ENCODE measurements at places on chromosomes 16 and 17. TPM values are rescaled to one million over a fixed set of nuclear protein-coding genes. Genes with fewer than 3 reads are reported as not detected.

The SALL1 gene
- not detected for total RNA-seq

The KRTAP4-9 gene
- total RNA-seq: not detected

The MBTD1 gene
- total RNA-seq: 39.4 TPM

The TP53TG3C gene
- total RNA-seq: not detected

The FBF1 gene
- total RNA-seq: 47.7 TPM

The HOXB7 gene
- total RNA-seq: not detected

The CLEC18B gene
- total RNA-seq: 4.2 TPM

DNA sequence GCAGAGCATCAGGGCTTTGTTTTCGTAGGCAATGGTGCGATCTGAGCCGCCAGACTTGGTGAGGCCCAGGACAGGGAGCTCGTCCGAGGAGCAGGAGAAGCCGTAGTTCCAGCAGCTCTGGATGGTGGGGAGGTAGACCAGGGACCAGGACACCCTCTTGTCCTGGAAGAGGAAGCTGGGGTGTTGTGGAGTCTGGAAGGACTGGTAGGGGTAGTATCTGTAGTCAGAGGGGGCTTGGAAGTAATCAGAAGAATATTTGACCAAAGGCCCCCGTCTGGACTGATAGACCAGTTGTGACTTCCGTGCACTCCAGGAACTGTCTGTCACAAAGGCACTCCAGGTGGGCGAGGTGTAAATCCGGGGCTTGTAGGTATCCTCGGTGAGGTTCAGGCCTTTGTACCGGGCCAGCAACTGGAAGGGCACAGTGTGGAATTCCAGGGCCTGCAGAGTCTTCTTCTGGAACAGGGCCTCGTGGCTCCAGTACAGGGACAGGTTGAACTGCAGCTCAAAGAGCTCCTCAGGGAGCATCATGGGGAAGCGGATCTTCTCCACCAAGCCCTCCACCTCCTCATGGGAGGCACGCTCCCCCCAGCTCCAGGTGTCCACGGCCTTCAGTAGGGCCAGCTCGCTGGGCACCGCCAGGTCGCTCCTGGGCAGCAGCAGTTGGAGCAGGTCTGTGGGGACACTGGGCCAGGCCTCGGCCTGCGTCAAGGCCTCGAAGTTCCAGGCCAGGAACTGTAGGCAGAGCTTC is 7.8 kb downstream of the LGALS3BP start:
- DNase-seq: no peak

- no peak for DNase-seq
Observed at GRCh38 chr17:77615703-77616253, 342.7 kb upstream of the TNRC6C start.

DNA sequence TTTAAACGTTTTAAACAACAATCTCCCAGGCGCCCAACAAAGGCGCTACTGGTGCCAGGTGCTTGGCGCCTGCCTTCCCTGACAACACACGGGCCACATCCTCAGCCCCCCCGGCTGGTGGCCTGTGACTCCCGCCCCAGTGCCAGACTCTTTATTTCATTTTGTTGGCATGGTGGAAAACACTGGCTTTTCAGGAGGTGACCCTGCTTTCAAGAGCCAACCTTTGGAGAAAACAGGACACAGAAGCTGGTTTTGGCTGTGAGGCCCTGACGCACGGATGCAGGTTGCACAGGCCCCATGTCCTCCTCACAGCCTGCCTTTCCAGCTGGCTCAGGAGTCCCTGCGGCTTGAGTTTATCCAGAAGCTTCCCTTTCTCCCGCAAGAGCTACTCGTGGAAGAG is 100.0 kb downstream of the METRNL start:
- DNase-seq: no peak

GRCh38 chr17:22410136-22410535 is 717.8 kb downstream of the KCNJ18 start:
- DNase-seq: no peak

- DNase-seq: no peak
Observed at GRCh38 chr16:79639576-79640311, 39.2 kb upstream of the MAF start.

DNA sequence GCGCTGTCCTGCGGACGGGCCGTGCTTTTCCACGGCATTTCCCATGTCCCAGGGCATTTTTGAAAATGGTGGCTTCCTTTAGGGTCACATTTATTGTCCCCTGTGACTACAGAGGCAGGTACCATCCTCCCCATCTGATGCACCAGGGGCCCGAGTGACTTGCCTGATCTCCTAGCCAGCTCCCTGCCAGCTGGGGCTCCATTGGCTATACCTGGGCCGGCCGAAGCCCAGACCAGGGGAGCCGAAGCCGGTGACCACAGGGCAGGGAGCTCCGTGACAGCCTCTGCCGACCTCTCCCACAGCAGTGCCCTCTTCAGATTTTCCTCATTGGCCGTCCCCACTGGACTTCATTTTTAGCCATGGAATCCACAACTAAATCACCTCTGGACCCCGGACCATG is 170.6 kb downstream of the RBFOX3 start:
- no peak for DNase-seq

DNA sequence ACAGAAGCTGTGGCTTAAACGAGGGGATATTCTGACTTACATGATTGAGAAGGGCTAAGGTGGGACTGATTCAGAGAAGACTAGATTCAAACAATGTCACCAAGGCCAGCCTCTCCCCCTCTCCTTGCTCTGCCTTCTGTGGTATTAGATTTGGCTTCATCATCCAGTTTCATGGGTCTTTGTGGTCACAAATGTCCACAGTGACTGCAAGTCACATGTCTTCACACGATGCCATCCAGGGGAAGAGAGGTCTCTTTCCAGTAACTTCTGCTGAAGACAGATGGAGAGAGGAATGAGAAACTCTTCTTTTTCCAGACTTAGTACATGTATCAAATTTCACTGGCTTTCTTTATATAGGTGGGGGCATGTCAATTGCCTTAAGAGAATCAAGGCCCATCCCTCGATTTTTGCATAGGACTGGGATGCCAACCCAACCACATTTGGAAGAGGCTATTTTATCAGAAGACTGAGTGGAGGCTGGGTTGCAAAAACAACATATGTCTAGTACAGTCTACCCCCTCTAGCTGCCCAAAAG is 57.3 kb upstream of the HNF1B start:
- no peak for DNase-seq

GRCh38 chr16:89084814-89085612 is 8.6 kb upstream of the ACSF3 start:
- no peak for DNase-seq

DNA sequence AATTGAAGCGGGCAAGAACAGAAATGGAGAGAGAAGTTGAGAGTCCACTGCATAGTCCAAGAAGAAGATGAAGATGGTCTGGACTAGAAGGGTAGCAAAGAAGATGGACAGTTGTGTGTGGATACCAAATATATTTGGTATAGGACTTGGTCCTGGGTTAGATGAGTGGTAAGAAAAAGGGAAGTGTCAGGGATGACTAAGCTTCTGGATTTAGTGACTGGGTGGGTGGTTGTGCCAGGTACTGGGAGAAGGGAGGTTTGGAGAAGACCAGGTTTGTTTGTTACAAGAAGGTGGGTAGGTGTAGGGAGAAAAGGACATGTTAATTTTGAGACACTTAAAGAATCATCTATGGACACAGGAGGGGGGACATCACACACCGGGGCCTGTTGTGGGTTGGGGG is 5.4 kb downstream of the VMP1 start:
- no peak for DNase-seq

DNA sequence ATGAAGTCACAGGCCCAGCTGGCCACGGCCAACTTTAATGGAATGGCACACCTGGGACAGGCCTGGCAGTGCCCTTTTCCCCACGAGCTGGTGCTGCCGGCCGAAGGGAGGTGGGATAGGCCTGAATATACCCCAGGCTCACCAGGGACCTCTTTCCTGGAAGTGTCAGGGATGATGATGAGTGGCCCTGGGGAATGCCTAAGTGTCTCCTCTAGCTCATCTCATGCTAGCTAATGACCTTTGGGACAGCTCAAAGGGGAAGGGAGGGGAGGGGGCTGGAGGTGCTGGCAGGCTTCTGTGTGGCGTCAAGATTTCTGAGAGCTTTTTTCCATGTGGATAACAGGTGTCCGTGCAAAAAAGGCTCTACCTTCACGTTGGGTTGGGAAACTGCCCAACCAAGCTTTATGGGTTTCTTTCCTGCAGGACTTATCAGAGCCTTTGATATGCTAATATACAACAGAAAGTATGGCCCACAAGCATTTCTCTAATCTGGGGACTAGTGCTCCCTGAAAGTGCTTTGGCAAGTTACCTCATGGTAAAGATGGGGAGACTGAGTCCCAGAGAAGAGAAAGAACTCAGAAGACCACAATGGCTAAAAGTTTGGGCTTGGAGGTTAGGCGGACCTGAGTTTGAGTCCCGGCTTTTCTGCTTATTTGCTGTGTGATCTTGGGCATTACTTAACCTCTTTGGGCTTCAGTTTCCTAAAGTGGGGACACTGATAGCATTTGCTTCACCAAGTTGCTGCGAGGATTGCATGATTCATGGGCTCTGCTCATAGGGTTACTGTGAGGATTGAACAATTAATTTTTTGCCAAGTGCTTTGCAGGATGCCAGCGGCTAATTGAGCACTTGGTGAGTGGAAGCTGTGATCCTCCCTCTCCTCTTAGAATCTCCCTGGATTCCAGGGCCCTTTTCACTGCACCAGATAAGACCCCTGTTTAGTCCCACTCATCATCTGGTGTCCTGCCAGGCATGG is 14.0 kb downstream of the ADGRG1 start:
- no peak for DNase-seq

DNA sequence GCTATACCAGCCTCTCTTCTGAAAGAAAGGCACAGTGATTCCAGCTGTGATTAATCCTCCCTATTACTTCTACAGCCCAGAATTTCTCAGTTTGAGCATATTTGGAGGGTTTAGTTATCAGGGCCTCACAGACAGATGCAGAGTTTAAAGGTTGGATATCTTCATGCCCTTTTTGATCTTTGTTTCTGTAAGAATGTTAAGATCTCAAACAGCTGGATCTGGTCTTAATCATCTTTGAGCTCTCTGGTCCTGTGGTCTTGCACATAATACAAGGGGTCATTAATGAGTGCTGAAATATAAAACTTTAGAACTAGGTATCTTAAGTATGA is 9.1 kb upstream of the ARL2BP start:
- DNase-seq: no peak

GRCh38 chr17:30290696-30291542 is 825 bp downstream of the BLMH start:
- DNase-seq: peak; percentile 19

DNA sequence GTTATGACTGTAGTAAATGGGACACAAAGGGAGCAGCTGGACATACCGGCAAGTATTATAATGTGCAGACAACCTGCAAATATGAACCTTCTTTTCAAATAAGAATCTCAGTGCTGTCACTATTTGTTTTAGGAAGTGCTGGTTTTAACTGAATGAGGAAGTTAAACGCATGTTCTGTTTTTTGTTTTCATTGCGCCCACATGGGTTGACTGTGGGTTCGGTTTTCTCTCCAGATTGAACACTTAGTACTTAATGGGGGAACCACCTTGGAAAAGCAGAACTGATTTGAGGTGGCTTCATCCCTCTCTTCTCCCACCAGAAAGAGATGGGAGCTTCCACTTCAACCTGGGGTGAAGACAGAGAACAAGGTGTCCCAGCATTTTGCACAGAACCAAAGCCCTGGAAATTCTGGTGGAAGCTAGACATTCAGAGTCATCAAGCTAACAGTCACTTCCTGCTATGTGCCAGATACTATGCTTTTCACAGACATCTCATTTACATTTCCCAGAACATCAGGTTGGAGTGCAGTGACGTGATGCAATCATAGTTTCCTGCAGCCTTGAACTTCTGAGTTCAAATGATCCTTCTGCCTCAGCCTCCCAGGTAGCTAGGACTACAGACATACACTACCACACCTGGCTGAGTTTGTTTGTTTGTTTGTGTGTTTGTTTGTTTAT is 149.8 kb downstream of the CDH13 start:
- no peak for DNase-seq

GRCh38 chr17:8466456-8466855 is 30.8 kb downstream of the NDEL1 start:
- DNase-seq: no peak

DNA sequence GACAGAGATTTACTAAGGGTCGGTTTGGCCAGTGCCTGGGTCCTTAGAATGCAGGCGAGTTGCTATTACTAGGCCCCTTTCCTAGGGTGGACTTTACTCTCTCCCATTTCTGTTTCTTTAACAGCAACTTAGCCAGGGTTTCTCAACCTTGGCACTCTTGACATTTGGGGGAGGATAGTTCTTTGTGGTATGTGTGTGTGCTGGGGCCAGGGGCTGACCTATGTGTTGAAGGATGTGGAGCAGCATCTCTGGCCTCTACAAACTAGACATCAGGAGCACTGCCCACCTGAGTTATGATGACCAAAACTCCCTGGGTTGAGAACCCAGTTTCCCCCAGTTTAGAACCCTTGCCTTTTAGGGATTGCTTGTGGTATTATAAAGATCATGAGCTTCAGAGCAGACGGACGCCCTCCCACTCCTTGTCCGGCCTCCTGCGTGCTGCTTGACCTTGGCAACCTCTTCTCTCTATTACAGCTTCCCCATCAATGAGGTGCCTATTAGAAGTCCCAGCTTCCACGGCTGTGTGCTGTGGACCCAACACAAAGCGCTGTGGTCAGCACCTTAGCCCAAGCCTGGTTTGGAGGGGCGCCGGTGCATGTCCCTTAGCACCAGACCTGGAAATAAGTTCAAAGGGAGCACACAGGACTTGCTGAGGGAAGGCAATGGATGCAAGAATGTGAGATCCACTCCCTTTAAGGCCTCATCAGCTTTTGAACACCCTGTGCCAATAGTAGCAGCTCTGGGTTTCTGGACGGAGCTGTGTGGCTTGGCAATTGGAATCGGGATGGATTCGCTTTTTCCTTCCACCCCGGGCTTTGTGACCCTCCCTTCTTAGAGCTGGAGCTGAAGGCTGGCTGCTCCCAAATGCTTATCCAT is 239.2 kb upstream of the MAF start:
- DNase-seq: no peak

GRCh38 chr16:72457243-72457940 is 285.4 kb upstream of the PMFBP1 start:
- DNase-seq: no peak

- DNase-seq: no peak
Observed at GRCh38 chr17:75498726-75499213, 16.6 kb downstream of the CASKIN2 start.

GRCh38 chr16:9800186-9800738 is 382.0 kb downstream of the GRIN2A start:
- DNase-seq: no peak

DNA sequence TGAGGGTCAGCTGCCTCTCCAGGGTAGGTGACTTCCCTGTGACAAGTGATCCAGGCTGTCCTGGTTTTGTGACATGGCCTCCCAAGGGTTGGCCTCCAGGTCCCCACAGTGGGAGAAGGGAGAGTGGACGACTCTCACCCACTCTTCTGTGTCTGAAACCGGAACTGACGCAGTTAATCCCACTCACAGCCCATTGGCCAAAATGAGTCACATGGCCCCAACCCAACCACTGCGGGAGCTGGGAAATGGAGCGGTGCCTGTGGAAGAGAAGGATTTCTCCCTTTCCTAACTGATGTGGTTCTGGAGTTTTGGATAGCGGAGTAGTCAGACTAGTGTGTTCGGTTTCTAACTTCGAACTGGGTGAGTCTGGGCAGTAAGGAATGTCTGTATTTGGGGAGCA is 79.4 kb downstream of the ABCC6 start:
- no peak for DNase-seq

- DNase-seq: no peak
Observed at GRCh38 chr17:65797809-65798208, 236.4 kb upstream of the AXIN2 start.

- no peak for DNase-seq
Observed at GRCh38 chr17:49647256-49647585, 30.7 kb downstream of the SPOP start.

- no peak for DNase-seq
Observed at GRCh38 chr17:50375858-50376538, 3.0 kb downstream of the EME1 start.

- DNase-seq: no peak
Observed at GRCh38 chr17:33676444-33676843, 383.3 kb upstream of the ASIC2 start.

- no peak for DNase-seq
Observed at GRCh38 chr17:68794636-68795434, 160.4 kb downstream of the ABCA8 start.

Measured in naive thymus-derived CD8-positive, alpha-beta T cell (primary cell).